ENCODE measurements at places on chromosomes 13 and 19. TPM values are rescaled to one million over a fixed set of nuclear protein-coding genes. Genes with fewer than 3 reads are reported as not detected.

SRRM5 gene
- 0.73 TPM for total RNA-seq

GRCh38 chr13:92806215-92806614, 420.4 kb upstream of the GPC6 start:
- no peak for DNase-seq

PRX gene
- total RNA-seq = 0.84 TPM

MAP2K7 gene
- total RNA-seq = 36.5 TPM

FLT1 gene
- total RNA-seq = 0.95 TPM

MEIS3 gene
- total RNA-seq = not detected

DNA sequence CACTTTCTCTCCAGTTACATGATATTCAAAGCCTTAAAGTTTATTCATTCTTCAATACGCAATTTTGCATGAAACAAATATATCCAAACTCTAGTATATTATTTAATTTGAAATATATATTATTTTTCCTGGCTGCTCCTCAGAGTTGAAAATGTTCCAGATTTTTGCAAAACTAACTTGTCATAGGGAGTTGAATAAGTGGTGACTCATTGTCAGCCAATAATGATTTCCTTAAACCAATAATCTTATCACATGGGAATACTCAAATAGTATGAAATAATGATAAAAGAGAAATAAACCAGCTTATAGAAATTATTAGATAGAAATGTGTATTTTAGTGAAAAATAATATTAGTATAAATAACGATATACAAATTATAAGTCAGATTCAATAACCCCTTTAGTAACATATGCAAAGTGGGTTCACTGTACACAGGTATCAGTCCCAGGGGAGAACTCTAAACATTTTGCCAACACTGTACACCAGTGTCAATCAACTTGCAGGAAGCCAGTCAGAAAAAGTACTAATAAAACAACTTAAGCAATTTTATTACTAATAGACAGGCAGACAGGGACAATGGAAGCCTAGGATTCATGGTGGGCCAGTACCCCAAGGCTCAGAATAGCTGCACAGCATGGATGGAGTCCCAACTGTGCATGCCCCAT, 222.6 kb upstream of the KLHL1 start:
- no peak for DNase-seq

DNA sequence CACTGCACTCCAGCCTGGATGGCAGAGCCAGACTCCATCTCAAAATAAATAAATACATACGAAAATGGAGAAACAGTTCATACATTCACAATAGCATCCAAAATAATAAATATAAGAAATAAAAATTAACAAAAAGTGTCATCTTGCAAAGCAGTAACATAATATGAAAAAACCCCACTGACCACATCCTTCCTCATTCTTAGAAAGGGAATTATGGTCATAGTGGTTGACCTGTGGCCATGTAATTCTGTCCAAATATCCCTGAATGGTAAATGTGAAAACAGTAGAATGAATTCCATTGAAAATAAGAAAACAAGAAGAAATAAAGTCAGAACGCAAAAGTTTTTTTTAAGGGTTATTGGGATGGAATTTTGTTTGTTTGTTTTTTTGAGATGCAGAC, 7.0 kb upstream of the CDC42EP5 start:
- no peak for DNase-seq

DNA sequence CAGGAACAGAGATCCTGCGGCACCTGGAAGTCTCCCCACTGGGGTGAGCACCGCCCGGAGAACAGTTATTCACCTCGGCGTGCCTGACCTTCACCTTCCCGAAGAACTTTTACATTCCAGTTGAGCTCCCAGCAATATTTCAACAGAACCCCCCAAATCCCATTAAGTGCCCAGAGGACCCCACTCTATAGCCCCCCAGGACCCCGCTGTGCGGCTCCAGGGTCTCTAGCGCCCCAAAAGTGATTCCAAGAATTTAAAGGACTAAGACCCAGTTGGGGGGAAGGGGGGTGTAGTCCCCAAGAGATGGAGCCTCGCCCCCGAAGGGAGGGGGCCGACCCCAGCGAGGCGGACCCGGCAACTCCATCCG, 480 bp downstream of the GPR108 start:
- DNase-seq = no peak

Measured in activated CD8-positive, alpha-beta T cell treated with anti-CD3 and anti-CD28 coated beads, Interleukin-2, amount 10 ng/mL, durations not matched to agents 7 days and 5 days (primary cell).